ENCODE measurements at places on chromosomes 7 and 10.

GRCh38 chr10:44516891-44517290 lies 132.0 kb upstream of the CXCL12 start:
- no peaks in the 10 kb centered on the region for H3K27me3 ChIP-seq
- no peak overlapping the region for H3K27ac ChIP-seq
- H3K36me3 ChIP-seq: no peaks in the 10 kb centered on the region
- DNase-seq: no peak
- no peak overlapping the region for H3K4me3 ChIP-seq

DNA sequence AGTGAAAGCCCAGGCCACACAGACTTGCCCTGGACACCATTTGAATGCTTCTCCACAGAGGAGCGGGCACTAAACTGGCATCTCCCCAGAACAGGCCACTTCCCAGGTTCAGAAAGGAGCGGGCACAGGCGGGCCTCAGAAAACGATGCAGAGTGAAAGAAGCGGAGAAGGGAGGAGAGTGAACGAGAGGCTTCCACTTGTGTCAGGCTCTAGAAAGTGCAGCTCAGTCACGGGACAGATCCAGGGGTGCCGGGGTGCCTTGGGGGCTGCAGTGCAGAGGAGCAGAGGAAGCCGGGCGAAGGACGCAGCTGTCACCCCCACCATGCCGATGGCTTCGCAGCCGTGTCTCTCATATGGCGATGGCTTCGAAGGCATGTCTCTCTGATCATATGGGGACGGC lies 26.1 kb upstream of the PRKAR1B start:
- peaks cover 94% of the 10 kb centered on the region for H3K36me3 ChIP-seq
- H3K4me3 ChIP-seq: no peak overlapping the region
- no peak overlapping the region for H3K27ac ChIP-seq
- H3K27me3 ChIP-seq: no peaks in the 10 kb centered on the region
- H3K4me1 ChIP-seq: no peaks in the 10 kb centered on the region

- DNase-seq: no peak
- no peaks in the 10 kb centered on the region for H3K4me1 ChIP-seq
- H3K27ac ChIP-seq: no peak overlapping the region
- H3K36me3 ChIP-seq: no peaks in the 10 kb centered on the region
- H3K27me3 ChIP-seq: no peaks in the 10 kb centered on the region
These were observed 430.8 kb downstream of the PLXNA4 start for GRCh38 chr7:132145466-132145865.

- no peak for DNase-seq
- H3K27me3 ChIP-seq: no peaks in the 10 kb centered on the region
- no peak overlapping the region for H3K27ac ChIP-seq
- no peak overlapping the region for H3K4me3 ChIP-seq
These were observed 42.1 kb upstream of the HPS1 start for GRCh38 chr10:98488669-98489430.

GRCh38 chr10:110304394-110304779 lies 333 bp downstream of the SMNDC1 start:
- peaks cover 45% of the 10 kb centered on the region for H3K4me1 ChIP-seq
- H3K36me3 ChIP-seq: peaks cover 40% of the 10 kb centered on the region
- no peak for DNase-seq

GRCh38 chr10:90849956-90850749 lies 7.7 kb downstream of the HTR7 start:
- no peaks in the 10 kb centered on the region for H3K36me3 ChIP-seq
- H3K4me1 ChIP-seq: no peaks in the 10 kb centered on the region
- DNase-seq: no peak
- H3K27me3 ChIP-seq: peaks cover 21% of the 10 kb centered on the region
- no peak overlapping the region for H3K27ac ChIP-seq
